ENCODE measurements at places on chromosomes 3 and 15. TPM values are rescaled to one million over a fixed set of nuclear protein-coding genes. Genes with fewer than 3 reads are reported as not detected.

The TM4SF1 gene
- total RNA-seq = 87.2 TPM

The ANKRD34C gene
- not detected for total RNA-seq

The KBTBD13 gene
- not detected for total RNA-seq

The RPL39L gene
- 143 TPM for total RNA-seq

Data from RPMI7951 (cell line).